ENCODE measurements at places on chromosomes 16 and 17.

DNA sequence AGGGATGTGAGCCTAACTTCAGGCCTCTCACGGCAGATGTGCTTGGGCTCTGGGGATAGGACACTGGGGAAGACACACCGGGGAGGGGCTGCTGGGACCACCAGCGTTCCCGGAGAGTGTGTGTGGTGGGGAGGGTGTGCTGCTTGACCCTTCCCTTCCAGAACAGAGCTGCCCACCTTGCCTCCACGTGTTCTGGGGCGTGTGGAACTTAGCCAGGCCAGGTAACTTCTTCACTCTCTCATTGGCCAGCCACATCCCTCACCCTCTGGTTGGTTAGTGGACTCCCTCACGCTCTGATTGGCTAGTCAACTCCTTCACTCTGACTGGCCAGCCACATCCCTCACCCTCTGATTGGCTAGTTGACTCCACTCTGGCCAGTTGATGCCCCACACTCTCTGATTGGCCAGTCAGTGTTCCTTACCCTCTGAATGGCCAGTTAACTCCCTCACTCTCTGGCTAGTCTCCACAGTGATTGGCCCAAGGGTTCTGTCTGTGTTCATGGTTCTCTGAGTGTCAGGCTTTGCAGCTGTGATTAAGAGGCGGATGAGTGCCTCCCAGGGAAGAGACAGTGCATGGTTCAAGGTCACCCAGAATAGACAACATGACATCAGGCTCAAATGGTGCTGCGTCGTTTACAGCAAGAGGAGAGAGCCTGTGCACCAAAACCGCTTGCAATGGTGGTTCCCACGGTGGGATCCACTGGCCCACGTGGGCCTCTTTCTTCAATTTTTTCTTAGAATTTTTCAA, 10.0 kb downstream of the TMEM235 start:
- no peak for DNase-seq

GRCh38 chr16:23807028-23807427, 28.8 kb upstream of the PRKCB start:
- DNase-seq: no peak

DNA sequence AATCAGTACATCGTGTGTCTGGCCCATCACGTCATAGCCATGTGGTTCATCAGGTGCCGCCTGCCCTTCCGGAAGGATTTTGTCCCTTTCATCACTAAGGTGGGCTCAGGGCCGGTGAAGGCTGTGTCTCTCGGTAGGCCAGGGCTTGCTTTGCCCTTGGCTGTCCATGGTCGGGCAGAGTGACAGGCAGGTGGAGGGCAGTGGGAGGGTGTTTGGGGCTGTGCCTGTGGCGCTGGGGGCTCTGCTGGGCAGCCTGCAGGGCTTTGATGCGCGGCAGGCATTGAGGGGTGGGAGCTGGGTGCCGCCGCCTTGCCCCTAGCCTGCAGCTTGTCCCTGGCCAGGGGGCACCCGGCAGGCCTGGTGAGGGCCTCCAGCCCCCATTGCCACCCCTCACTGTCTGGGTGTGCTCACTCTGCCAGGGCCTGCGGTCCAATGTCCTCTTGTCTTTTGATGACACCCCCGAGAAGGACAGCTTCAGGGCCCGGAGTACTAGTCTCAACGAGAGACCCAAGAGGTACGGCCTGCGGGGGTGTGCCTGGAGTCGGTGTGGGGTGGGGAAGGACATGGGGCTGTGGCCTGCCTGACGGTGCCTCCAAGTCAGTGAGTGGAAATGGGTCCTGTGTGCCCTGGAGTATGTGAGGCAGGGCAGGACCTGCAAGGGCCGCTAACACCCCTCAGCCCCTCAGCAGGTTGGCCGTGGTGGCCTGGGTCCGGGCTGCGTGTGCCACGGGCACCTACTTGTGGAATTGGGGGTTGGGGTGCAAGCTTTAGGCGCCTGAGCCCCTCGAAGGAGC, 28.5 kb downstream of the TSC2 start:
- DNase-seq: no peak

DNA sequence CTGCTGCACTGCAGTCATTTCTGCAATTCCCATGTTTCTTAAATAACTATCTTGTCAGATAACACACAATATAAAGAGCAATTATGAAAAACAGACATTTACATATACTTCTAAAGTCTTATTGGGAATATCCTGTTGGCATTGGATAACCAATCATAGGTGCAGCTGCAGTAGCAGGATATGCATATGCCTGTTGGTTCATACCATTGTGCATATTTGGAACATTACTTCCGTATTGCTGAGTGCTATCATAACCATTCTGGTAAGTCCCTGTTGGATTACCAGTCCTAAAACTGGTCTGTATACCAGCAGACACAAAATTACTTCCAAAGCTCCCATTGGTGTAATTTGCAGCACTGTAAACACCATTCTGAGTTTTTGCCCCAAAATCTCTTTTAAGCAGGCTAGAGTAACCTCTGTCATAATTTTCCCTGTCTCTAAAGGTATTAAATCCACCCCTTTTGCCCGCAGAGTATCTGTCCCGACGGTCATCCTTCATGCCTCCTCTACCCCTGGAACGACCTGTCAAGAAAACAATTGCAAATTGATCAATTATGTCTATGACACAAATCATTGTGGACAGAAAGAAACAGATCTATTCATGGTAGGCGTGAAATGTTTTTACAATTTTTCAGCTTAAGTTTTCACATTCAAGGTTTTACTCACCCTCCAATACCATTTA, 3.1 kb upstream of the POLG2 start:
- DNase-seq: no peak

DNA sequence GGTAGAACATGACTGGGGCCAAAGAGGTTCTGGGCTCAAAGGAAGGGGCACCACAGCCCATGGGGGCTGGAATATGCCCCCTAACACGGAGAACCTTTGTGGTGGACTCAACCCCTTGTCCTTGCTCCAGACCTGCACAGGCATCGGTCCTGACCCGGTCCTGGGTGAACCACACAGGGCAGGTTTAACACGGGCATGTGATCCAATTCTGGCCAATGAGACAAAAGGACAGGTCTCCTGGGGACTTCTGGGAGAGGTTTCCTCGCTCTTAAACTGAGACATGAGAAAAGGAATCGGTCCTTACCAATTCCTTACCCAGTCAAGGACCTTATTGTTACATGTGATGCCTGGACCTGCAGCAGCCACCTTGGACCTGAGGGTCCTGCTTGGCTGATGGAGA, 3.7 kb downstream of the DOC2B start:
- no peak for DNase-seq

DNA sequence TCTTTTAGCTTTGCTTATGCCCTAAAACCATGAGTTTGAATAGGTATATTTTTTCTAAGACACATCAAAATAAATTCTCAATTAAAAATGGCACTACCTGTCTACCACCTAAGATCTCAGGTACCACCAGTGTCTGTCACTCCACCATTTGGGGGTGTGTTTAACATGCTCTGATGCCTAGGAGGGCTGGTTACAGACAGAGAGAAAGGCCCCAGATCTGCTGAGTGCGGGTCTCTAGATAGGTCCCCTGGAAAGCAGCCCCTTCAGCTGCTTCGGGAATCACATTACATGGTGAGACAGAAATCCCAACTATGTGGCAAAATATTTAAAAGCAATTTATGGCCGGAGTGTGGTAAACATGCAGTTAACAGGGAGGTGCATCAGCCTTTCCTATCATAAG, 653 bp upstream of the VAC14 start:
- DNase-seq: no peak

DNA sequence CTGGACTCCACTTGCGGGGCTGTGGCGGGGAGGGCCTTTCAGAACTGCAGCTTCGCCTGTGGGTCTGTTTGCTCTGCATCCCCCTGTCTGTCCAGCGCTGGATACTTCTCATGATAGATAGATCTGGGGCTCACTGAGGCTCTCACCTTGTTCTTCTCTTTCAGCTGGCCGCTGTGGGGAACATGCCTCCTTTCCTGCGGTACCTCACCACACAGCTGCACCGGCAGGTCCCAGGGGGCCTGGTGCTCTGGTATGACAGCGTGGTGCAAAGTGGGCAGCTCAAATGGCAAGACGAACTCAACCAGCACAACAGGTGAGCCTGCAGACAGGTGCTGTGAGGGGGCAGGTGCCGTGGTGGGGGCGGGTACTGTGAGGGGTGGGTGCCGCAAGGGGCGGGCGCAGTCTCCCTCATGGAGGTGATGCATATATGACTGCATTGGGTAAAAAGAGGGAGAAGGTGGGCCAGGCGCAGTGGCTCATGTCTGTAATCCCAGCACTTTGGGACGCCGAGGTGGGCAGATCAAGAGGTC, 6.2 kb downstream of the ENGASE start:
- no peak for DNase-seq

Measured in cortex of kidney (tissue), 1 donor.